T-cell (primary cell): ENCODE measurements at places on chromosomes 16 and 17. TPM values are rescaled to one million over a fixed set of nuclear protein-coding genes. Genes with fewer than 3 reads are reported as not detected.
A peak's percentile ranks its signal among the peaks of the same experiment; 100 is the strongest.

DNA sequence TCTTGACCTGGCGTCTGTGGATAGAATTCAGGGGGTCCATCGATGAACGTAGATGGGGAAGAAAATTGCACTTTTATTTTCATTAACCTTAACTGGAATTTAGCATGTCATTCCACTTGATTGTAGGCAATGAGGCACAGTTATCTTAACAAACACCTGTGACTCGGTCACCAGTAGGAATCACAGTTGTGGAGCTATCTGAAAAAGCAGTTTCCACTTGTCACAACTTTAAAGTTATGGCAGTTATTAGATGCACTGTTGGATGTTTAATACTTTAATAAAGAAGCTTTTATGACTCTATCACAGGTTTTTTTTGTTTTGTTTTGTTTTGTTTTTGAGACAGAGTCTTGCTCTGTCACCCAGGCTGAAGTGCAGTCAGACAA, 83.7 kb upstream of the LGALS9 start:
- H3K36me3 ChIP-seq: no peaks in the 10 kb centered on the region
- no peak overlapping the region for H3K4me3 ChIP-seq
- DNase-seq: no peak
- H3K4me1 ChIP-seq: peaks cover 33% of the 10 kb centered on the region

GRCh38 chr17:80743181-80743771, 198.6 kb downstream of the RPTOR start:
- peak overlapping the region; percentile 42 for H3K4me3 ChIP-seq
- peaks cover 25% of the 10 kb centered on the region for H3K4me1 ChIP-seq
- H3K27me3 ChIP-seq: no peaks in the 10 kb centered on the region
- DNase-seq: no peak
- H3K27ac ChIP-seq: peak overlapping the region; percentile 18

- no peak overlapping the region for H3K27ac ChIP-seq
- H3K4me3 ChIP-seq: no peak overlapping the region
- no peaks in the 10 kb centered on the region for H3K27me3 ChIP-seq
- no peaks in the 10 kb centered on the region for H3K36me3 ChIP-seq
- no peaks in the 10 kb centered on the region for H3K4me1 ChIP-seq
These were observed 210.0 kb downstream of the MAP2K4 start for GRCh38 chr17:12230481-12231354.

DNA sequence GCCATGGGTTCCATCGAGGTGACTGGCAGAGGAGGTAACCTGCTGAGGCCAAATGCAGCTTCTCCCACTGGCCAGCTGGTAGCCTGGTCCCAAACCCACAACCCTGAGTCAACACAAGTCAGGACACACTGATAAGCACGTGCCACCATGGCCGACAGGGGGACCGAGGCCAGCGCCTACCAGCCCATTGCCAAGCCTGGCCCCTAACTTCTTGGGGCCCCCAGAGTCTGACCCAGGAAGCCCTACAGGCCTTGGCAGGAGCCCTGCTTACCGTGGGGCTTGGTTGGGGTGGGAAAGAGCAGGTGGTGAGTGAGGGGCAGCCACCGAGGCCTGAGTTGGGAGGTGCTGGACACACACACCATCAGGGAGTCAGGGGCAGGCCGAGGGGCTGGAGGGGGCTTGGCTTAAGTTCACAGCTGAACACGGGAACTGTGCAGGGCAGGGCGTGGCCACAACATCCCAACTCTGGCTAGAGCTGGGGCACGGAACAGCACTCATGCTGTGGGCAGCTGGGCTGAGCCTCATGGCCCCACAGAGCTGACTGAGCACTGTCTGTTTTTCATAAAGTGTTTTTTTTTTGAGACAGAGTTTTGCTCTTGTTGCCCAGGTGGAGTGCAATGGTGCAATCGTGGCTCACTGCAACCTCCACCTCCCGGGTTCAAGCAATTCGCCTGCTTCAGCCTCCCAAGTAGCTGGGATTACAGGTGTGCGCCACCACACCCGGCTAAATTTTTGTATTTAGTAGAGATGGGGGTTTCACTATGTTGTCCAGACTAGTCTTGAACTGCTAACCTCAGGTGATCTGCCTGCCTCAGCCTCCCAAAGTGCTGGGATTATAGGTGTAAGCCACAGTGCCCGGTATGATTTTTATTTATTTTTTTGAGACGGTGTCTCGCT, 5.5 kb downstream of the MRPL28 start:
- DNase-seq: no peak
- peaks cover 23% of the 10 kb centered on the region for H3K4me1 ChIP-seq
- peaks cover 10% of the 10 kb centered on the region for H3K36me3 ChIP-seq
- H3K27me3 ChIP-seq: peaks cover 19% of the 10 kb centered on the region

DNA sequence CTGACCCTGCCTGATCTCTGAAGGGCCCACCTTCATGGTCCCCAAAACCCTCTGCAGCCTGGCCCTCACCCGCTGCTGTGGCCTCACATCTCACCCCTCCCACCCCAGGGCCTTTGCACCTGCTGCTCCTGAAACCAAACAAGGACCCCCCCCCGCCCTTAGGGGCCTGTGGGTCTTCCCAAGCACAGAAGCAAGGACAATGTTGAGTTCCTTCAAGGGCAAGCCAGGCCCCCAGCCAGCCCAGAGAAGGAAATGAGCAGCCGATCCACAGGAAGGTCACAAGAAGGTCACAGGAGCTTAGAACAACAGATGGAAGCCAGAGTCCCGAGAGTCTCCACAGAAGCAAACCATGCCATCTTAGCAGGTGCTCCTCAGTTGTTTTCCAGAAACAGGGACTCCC, 493 bp upstream of the PDE6G start:
- H3K27me3 ChIP-seq: no peaks in the 10 kb centered on the region
- H3K4me3 ChIP-seq: no peak overlapping the region
- no peaks in the 10 kb centered on the region for H3K36me3 ChIP-seq
- no peak for DNase-seq
- no peak overlapping the region for H3K27ac ChIP-seq
- H3K4me1 ChIP-seq: peaks cover 28% of the 10 kb centered on the region

GRCh38 chr16:19196871-19197270, 28.8 kb downstream of the SYT17 start:
- DNase-seq: no peak
- H3K27me3 ChIP-seq: no peaks in the 10 kb centered on the region
- no peak overlapping the region for H3K4me3 ChIP-seq
- H3K36me3 ChIP-seq: no peaks in the 10 kb centered on the region

DNA sequence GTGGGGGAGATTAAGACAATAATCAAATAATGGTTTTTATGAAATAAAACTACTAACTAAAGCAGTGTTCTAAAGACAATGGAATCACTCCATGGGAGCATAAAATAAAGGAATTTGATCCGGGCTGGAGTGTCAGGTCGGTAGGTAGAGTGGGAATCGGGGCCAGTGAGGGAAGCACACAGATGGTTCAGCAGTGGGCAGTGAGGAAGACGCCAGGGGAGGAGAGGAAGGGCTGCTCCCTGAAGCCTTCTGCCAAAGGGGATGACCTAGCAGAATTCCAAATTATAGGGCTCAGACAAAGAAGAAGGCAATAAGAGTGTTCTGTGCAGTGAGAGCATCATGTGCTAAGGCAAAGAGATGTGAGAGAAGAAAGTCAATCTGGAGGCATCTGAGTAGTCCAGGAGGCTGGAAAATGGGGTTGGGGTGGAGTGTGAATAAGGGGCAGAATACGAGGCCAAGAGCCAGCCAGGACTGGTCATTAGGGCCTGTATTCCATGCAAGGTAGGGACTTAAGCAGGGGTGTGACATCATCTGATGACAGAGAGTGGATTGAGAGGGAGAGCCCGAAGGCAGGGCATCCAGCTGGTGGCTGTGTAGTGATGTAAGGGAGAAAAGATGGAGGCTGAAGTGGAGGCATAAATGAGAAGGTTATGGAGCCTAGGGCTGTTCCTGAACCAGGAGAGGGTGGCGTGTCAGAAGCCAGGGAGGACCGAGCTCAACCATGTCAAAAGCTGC, 137.6 kb downstream of the COPRS start:
- DNase-seq: no peak
- H3K36me3 ChIP-seq: no peaks in the 10 kb centered on the region
- H3K4me3 ChIP-seq: no peak overlapping the region
- H3K4me1 ChIP-seq: no peaks in the 10 kb centered on the region
- no peak overlapping the region for H3K27ac ChIP-seq

DNA sequence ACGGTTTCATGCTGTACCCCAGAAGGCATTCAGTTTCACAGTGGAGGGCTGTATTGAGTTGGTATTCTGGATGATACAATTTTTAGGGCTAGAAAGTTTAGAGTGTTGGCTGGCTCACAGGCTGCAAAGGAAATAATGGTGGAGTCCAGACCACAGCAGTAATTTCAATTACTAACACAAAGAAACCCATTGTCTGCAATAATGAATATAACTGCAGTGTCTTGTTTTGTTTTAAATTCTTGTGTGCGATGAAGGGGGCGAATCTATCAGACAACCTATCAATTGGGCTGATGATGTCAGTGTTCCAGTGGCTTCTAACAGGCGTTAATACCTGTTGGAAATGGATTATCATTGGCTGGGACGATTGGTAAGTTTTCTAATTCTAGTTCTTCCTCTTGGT, 1.5 kb downstream of the SP2 start:
- peaks cover 25% of the 10 kb centered on the region for H3K36me3 ChIP-seq
- DNase-seq: no peak
- H3K4me1 ChIP-seq: peaks cover 28% of the 10 kb centered on the region
- H3K27ac ChIP-seq: no peak overlapping the region

GRCh38 chr17:7070712-7071111, 9.3 kb downstream of the CLEC10A start:
- no peaks in the 10 kb centered on the region for H3K27me3 ChIP-seq
- H3K4me1 ChIP-seq: no peaks in the 10 kb centered on the region
- no peaks in the 10 kb centered on the region for H3K36me3 ChIP-seq
- no peak for DNase-seq

- H3K4me3 ChIP-seq: peak overlapping the region; percentile 11
- H3K4me1 ChIP-seq: peaks cover 56% of the 10 kb centered on the region
- H3K27me3 ChIP-seq: peaks cover 5% of the 10 kb centered on the region
- DNase-seq: no peak
- H3K36me3 ChIP-seq: peaks cover 3% of the 10 kb centered on the region
- H3K27ac ChIP-seq: no peak overlapping the region
These were observed 3.4 kb downstream of the HS3ST3B1 start for GRCh38 chr17:14304222-14304772.

GRCh38 chr17:77526728-77527350, 386.1 kb downstream of the SEC14L1 start:
- DNase-seq: no peak
- no peaks in the 10 kb centered on the region for H3K36me3 ChIP-seq
- no peak overlapping the region for H3K4me3 ChIP-seq
- peaks cover 47% of the 10 kb centered on the region for H3K27me3 ChIP-seq
- H3K4me1 ChIP-seq: peaks cover 11% of the 10 kb centered on the region
- no peak overlapping the region for H3K27ac ChIP-seq

DNA sequence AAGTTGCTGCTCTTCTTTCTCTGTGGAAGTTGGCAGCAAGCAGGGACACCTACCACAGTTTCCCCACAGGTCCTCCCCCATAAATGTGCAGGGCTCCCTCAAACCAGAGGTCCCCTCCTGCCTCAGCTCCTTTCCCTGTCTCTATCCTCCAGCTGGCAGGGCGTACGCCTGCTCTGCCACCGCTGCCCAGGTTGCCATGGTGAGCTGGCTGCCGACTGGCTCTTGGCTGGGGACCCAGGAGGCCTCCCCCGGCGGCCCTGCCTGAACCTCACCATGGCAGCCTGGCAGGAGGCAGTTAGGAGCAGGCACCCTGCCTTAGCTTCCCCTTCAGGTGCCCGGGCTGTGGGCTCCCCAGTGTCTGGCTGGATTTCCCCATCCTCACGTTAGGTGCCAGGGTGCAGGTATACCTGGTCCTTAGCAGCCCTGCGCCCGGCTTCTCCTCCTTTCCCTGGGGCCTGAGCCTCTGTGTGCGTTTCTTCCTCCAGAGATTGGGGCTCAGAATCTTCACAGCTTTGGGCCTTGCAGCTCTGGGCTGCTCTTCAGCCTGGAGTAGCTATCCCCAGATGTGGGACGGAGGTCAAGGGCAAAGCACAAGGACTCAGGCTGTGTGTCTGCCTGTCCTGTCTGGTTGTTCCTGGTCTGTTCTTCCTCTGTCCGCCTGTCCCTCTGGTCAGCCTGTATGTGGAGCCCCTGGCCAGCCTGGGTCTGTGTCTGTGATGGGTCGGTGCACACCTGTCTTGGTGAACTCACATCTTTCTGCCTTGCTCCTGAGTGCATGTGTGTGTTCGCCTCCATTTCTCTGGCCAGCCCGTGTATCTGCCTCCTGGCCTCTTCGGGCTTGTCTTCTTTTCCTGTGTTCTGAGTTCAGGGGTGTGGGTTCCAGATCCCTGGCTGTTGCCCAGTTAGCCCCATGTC, 15.7 kb downstream of the GJD3 start:
- no peaks in the 10 kb centered on the region for H3K27me3 ChIP-seq
- peak overlapping the region; percentile 7 for H3K27ac ChIP-seq
- H3K4me1 ChIP-seq: peaks cover 26% of the 10 kb centered on the region

- no peaks in the 10 kb centered on the region for H3K27me3 ChIP-seq
- no peak overlapping the region for H3K27ac ChIP-seq
- peak; percentile 10 for DNase-seq
These were observed 50.5 kb downstream of the DYNLRB2 start for GRCh38 chr16:80591071-80591915.

DNA sequence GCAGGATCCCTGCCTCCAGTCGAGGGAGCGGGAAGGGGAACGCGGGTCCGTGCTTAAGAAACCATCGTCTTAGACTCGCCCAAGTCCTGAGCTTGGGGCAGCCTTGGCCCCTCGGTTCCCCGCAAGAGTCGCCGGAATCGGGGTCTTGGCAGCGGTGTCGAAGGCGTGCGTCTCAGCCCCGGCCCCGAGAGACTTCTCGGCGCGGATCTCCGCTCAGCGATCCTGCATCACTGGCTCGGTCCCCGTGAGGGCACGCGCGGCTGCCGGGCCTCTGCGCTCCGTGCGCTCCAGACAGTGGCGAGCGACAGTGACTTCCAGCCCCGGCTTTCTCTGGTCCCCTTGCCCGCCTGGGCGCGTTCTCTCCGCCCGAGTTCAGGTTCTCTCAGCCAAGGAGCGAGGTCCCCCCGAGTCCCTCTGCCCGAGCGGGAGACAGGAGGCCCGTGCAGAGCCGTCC, 380 bp downstream of the HS3ST3A1 start:
- H3K4me3 ChIP-seq: no peak overlapping the region
- H3K27me3 ChIP-seq: peaks cover 38% of the 10 kb centered on the region
- no peaks in the 10 kb centered on the region for H3K4me1 ChIP-seq
- H3K27ac ChIP-seq: no peak overlapping the region
- DNase-seq: no peak

GRCh38 chr16:58418601-58419000, 26.3 kb downstream of the GINS3 start:
- no peaks in the 10 kb centered on the region for H3K4me1 ChIP-seq
- H3K27me3 ChIP-seq: peaks cover 24% of the 10 kb centered on the region
- no peak overlapping the region for H3K27ac ChIP-seq
- DNase-seq: no peak

- no peak overlapping the region for H3K4me3 ChIP-seq
- peaks cover 12% of the 10 kb centered on the region for H3K4me1 ChIP-seq
- H3K27ac ChIP-seq: no peak overlapping the region
- H3K36me3 ChIP-seq: peaks cover 41% of the 10 kb centered on the region
- H3K27me3 ChIP-seq: no peaks in the 10 kb centered on the region
These were observed 7.5 kb downstream of the EIF1 start for GRCh38 chr17:41695954-41696757.

Gene G6PC1
- 0.19 TPM for total RNA-seq

Gene RTN4RL1
- total RNA-seq: 0.43 TPM

Gene TEX14
- total RNA-seq: 0.66 TPM

Gene ZPBP2
- total RNA-seq: not detected

Gene GPR179
- total RNA-seq: 0.53 TPM

Gene RND2
- 0.08 TPM for total RNA-seq

Gene C16orf86
- 1.9 TPM for total RNA-seq

Gene KRTAP3-2
- not detected for total RNA-seq

Gene GRB7
- 0.19 TPM for total RNA-seq
